ENCODE measurements at places on chromosomes 3 and 15.

- DNase-seq: no peak
Observed at GRCh38 chr15:91866371-91866905, 12.9 kb downstream of the SLCO3A1 start.

DNA sequence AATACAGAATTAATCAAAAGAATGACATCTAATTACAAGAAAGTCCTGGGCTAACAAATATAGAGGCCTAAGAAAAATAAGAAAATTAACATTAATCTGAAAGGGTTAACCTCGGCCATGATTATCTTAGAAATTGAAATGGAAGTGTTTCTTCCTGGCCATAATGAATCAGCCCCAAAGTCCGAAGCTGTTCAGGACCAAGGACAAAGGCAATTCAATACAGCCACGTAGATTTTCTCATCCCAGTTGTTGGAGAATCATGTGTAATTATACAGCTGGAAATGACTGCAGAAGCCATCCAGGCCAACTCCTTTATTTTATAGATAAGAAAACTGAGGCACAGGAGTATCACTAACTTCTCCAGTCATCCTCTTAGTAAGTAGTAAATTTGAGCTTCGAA lies 38.0 kb upstream of the GBE1 start:
- no peak for DNase-seq

DNA sequence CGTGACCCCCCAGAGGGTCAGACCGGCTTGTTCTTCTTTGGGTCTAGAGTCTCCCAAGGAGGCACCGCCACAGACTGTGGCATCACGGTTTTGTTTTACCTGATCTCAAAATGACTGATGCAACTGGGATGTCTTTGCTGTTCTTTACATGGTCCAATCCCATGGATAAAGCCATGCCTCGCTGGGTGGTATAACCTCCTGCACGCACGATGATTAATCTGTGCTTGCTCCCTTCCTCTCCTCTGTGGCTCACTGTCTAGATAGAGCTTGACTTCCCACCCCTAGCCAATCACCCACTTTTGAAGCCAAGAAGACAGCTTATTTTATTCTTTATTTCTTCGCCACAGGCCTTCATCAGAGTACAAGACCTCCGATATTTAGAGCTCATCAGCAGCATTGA lies 36.6 kb upstream of the RHO start:
- DNase-seq: no peak

DNA sequence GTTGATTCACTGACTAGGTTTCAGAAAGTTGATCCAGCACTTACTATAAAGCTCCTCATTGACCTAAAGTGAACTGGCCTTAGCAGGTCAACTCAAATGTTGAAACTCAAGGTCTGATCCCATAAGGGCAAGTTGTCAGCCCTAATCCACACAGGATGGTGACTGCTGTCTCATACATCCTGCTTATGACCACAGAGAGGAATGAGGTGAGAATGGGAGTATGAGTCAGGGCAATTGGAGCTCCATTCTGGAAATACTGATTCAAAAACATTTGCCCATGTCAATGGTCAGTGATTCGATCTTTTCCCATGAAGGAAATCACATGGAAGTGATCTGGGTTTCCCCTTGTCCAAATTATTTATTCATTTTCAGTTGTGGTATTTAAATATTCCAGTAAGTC lies 78.7 kb downstream of the ZNF385D start:
- DNase-seq: no peak

DNA sequence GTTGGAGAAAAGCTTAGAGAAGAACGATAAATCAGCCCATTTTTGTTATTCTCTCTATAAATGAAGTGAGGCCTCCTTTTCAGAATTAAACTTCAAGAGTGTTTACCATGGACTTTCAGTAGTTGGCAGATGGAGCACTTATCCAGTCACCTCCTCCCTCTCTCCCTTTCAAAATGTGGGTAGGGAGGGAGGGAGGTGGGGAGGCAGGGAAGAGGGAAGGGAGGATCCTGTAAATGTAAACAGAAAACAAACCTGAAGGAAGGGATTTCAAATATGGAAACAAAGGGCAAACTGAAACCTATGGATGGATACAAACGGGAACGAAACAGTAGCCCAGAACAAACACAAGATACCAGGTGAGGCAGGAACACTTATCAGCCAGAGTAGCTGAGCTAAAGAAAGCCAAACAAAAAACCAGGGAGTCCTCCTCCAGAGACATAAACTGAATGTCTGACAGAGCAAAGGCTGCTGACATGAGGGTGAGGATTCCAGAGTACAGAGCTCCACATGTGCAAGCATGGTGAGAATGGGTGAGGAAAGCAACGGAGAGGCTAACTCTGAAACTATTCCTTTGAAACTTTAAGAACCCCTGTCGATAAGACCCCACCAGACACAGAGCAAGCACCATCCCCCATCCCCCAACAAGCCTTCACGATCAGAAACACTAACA lies 41.0 kb upstream of the GP5 start:
- DNase-seq: no peak

DNA sequence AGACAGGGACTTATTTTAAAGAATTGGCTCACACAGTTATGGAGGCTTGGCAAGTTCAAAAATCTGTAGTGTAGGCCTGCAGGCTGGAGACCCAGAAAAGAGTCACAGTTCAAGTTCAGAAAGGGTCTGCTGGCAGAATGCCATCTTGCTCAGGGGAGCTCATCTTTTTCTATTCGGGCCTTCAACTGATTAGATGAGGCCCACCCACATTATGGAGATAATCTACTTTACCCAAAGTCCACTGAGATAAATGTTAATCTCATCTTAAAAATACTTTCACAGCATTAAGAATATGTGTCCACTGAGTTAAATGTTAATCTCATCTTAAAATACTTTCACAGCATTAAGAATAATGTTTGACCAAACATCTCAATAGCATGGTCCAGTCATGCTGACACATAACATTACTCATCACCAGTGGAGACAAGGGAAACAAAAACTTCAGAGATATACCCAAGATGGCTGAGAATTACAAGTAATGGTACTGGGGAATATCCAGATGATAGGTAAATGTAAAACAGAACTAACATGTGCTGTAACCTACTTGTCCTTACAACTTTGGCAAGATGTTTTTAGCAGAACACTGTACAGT lies 74.3 kb upstream of the STAC start:
- DNase-seq: no peak

DNA sequence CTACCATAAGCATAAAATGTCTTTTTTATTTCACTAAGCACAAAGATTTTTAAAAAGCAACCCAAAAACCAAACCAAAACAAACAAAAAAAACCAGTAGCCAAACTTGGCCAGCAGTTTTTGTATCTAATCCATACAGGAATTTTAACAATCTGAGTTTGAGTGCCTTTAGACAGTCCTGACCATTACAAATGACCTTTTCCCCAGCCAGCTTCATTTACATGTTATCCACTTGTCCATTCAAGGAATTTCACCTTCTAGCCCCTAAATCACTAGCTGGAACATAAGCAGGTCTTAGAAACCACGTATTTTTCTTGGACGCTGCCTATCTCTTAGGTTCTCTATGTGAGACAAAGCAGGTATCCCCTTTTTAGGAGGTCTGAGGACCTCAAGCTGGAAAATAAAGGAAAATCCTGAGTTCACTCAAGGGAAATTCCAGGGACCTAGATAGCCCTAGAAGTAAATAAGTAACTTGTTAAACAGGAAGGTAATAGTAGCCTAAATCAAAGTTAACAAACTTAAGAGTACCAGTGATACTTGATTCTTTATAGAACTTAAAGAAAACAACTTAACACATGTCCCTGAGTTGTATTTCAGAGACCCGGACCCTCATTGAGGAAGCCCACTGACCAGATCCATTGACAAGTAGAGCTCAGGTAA lies 34.2 kb downstream of the CIP2A start:
- DNase-seq: no peak

- DNase-seq: no peak
Observed at GRCh38 chr15:68310178-68310803, 32.7 kb downstream of the FEM1B start.

DNA sequence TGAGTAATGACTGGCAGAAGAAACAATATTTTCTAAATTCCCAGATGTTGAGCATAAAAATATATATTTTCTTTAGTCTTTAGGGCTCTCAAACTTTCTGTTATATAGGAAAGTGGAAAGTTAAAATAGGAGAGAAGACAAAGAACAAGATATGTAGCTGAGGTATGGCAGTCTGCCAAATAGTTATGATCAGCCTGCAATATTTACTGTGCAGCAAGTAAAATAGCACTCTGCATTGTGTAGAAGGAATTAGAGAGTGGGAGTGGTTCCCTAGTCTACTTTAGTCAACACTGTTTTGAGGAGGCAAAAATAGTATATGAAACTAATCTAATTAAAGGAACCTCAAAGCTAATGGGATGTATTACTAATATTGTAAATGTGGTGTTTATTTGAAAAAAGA lies 978.1 kb upstream of the ALCAM start:
- no peak for DNase-seq

DNA sequence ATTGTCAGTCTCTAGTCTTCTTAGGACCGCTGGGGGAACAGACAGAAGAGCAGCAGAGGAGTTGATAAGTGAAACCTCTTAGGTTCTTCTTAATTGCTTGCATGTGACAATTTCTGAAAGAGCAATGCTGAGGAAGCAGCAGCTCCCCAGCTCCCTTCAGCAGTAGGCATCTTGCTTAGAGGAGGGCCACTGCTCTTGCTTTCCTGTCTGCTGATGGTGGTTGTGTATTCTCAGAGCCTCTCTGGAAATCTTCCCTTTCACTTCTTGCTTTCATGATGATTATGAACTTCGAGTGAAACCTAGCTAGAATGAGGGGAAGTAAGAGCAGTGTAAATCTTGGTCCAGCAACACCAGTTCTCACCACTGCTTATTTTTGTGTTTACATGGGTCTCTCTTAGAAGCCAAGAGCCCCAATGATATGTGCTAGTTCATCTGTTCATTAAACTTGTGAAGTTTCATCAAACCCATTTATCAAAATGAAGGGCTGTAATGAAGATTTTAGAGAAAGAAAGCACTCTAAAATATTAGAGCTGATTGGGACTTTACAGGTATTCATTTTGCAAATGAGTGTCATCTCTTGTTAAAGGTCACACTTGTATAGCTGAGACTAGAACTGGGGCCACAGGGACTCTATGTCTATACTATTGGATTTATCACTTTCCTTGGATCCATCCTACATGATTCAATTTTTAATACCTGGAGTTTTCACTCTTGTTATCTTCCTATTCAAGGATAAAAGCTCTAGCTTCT lies 246.7 kb downstream of the LPP start:
- DNase-seq: no peak

- DNase-seq: no peak
Observed at GRCh38 chr3:123032057-123032456, 4.5 kb upstream of the SEMA5B start.

DNA sequence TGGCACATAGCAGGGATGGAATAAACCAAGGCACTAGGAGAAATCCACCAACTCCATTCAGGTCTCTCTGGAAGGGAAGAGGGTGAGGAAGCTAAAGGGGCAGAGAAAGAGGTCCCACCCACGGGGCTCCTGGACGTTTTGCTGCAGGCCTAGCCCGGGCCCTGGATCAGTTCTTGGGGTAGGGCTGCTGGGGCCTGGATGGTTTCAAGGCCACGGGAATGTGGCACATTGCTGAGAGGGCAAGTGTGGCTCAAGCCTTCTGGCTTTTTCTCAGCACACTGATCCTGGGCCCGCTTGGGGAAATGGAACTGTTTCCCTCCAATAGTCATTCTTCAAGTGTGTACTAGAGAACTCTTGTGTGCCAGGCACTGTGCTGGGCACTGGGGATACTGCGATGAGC lies 24.0 kb downstream of the EPHB3 start:
- DNase-seq: no peak

DNA sequence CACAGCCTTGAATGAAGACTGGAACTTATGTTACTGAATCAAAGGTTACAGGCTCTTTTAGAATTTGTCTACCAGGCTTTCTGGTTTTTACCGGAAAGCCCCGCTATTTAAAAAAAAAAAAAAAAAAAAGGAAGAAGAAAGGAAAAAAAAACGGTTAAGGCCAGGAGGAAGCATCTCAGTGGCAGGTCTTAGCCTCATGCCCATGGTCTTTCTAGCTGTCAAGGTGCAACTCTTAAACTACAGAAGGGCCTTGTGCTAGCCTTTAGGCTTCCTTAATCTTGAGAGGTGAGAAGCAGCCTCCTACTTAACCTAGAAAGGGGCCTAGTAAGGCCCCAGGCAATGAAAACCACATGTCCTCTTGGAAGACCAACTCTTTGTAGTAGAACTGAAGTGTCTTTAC lies 77.5 kb downstream of the TBC1D5 start:
- no peak for DNase-seq

- DNase-seq: no peak
Observed at GRCh38 chr15:80309769-80310384, 57.9 kb upstream of the CTXND1 start.

- DNase-seq: no peak
Observed at GRCh38 chr3:12527757-12528143, 17.5 kb downstream of the MKRN2OS start.

GRCh38 chr3:34783876-34784275 lies 855.4 kb upstream of the ARPP21 start:
- no peak for DNase-seq

All from caudate nucleus (tissue), 63 donors.